Upper lobe of right lung (tissue), 1 donor: ENCODE measurements at places on chromosomes 1 and 21. TPM values are rescaled to one million over a fixed set of nuclear protein-coding genes. Genes with fewer than 3 reads are reported as not detected.

ZMYND12 gene
- 1.9 TPM for total RNA-seq

DNA sequence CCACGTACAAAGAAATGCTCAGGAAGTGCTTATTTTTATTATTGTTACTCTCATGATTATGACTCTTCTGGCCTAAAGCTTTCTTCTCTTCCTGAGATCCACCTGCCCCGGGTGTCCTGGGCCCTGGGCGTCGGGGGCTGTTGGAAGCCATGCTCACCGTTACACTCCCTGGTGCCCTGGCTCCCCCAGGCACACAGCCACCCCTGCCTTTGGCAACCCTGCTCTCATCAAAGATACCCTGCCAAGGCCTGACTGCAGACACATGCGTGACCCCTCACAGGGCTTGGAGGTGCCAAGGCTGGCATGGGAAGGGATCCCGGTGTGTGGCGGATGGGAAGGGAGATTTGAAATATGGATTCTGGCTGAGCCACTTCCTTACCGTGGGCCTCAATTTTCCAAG is 3.3 kb upstream of the KISS1 start:
- DNase-seq = no peak

- no peak for DNase-seq
These were observed 423.7 kb downstream of the SMYD3 start for GRCh38 chr1:246083416-246083815.

AMY1C gene
- total RNA-seq = 8.7 TPM

DNA sequence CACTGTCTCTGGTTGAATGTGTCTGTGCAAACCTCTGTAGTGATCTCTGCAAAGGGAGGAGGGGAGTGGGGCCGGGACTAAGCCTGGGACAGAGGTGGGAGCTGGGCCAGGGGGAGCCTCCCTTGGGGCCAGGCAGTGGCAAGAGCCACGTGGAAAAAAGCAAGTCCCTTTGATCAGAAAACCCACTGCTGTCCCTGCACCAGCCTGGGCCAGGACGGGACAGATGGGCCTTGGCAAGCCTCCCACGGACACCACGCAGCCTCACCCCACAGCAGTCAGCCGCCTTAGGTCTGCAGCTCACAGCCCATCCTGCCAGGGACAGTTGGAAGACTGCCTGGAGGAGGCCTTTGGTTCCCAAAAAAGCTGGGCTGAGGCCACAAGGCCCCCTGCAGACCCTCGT is 11.7 kb upstream of the TRAPPC10 start:
- no peak for DNase-seq

DNA sequence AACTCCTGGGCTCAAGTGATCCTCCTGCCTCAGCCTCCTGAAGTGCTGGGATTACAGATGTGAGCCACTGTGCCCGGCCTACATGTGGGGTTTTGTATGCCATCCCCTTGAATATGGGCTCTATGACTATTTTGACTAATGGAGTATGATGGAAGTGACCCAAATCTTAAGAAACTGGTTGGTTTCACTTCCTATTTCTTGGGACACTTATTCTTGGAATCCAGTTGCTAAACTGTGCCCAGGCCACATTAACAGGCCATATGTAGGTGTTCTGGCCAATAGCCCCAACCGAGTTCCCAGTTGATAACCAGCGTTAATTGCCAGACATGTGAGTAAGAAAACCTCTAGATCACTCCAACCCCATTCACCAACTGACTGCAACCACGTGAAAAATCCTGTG is 36.3 kb upstream of the CLIC4 start:
- DNase-seq = no peak

GRCh38 chr1:192581131-192581927 is 5.8 kb downstream of the RGS1 start:
- no peak for DNase-seq

DNA sequence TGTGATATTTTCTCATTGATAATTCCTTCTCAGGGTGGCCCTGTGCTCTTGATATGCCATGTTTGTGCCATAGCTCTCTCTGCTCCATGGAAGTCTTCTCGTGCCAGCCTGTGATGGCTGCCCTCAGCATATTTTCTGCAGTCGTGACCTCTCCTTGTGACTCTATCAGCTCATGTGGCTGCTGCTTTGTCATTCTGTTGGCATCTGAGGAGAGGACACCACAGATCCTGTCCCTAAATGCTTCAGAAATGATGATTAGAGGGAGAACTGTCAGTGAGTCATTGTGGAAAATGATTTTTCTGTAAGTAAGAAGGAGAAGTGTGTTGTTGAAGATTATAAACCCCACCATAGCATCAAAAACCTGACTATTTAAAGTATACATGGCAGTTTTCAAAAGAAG is 286.0 kb downstream of the ADGRL2 start:
- DNase-seq = no peak

- no peak for DNase-seq
These were observed 22.8 kb upstream of the CFAP126 start for GRCh38 chr1:161390559-161390858.

MAN1C1 gene
- 19.7 TPM for total RNA-seq

DNA sequence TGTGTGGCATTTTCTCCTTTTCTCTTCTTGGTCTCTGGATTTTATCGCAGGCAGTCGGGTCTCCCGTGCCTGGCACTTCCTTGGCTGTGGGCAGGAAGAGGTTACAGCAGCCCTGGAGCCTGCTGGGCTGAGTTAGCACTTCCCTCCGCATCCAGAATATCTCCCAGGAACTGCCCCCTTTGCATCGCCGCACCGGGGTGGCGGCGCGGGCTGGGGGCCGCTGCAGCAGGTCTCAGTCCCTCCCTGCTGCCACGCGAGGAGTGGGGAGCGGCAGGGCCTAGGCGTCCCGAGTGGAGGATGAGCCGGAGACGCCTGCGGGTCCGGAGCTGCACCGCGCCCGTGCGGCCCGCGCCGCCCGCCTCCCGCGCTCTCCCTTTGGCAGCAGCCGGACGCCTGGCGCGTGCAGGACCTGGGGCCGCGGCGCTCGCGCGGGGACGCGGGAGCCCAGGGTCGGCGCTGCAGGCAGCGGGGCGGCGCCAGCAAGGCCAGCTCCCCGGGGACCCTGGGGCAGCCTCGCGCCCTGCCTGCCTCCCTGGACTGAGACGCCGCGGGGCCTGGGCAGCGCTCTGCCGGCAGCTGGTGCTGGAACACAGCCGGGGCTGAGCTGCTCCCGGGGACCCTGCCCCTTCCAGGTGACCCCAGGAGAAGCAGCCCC is 192.8 kb downstream of the PRDM2 start:
- no peak for DNase-seq

DNA sequence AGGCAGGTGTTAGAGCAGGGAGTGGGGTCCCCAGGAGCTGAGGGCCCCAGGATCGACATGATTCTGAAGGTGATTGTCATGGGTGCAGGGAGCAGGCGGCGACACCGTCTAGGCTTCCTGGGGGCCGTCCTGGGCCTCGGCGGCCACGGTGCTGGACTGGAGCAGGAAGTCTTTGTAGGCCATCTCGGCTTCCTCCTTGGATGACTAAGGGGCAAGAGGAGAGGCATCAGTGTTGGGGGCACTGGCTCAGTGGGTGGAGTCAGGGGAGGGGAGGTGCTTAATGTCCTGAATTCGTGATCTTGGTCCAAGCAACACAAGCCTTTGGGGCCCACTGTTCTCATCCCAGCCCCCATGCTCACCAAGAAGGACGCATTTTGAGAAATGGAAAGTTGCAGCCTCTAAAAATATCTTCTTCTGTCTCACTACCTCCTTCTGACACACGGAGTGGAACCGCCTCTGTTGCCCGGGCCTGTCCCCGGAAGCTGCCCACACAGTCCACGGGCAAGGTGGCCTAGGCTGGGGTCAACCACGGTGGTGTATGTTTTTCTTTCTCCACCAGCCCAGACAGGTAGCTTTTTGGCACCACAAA is 8.6 kb upstream of the FCMR start:
- DNase-seq = no peak

DNA sequence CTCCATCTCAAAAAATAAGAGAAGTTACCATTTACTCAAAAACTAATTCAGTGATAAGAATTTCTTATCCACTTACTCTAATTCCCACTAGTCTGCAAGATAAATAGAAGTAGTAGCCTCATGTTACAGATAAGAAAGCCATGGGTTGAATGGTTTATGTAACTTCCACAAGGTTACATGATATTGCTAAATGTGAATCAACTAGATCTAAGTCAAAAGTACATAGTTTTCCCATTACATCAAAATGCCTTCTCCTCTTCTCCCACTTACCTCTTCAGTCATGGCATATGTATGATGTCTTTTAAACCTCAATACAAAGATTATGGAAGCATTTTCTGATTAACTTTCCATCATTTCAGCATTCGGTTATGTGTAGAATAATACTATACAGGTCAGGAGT is 108.5 kb downstream of the ASH1L start:
- no peak for DNase-seq

SPATA17 gene
- 0.26 TPM for total RNA-seq

ANGPTL3 gene
- total RNA-seq = not detected

DNA sequence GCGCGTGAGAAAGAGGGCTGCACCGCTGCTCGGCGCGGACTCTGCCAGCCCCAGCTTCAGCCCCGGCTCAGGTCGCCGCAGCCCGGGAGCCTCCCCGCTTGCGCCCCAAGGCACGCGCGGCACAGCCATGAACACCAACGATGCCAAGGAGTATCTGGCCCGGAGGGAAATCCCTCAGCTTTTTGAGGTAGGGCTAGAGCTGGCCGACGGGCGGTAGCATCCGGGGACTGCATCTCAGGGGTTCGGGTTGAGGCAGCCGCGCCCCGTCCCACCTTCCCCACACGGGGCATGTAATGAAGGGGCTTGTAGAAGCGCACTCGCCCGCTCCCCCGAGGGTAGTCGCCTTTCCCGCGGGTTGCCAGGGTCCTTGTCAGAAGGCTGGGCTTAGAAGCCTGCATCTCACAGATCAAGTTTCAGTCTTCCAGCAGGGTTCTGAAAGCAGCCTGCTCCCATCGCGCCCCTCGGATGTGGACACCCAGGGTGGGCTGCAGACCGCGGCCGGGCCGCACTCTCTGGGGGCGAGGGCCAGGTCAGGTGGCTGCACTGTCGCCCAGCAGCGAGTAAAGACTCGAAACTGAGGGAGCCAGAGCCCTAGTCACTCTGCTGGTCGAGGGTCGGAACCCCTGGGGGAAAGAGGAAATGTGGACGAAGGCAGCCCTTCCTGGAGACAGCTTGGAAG is 507 bp downstream of the AK5 start:
- peak; percentile 58 for DNase-seq

SETSIP gene
- total RNA-seq = not detected

- no peak for DNase-seq
These were observed 28.3 kb upstream of the VPS13D start for GRCh38 chr1:12201352-12202189.

- DNase-seq = no peak
These were observed 2.7 kb upstream of the RUNX3 start for GRCh38 chr1:24932725-24933294.

DNA sequence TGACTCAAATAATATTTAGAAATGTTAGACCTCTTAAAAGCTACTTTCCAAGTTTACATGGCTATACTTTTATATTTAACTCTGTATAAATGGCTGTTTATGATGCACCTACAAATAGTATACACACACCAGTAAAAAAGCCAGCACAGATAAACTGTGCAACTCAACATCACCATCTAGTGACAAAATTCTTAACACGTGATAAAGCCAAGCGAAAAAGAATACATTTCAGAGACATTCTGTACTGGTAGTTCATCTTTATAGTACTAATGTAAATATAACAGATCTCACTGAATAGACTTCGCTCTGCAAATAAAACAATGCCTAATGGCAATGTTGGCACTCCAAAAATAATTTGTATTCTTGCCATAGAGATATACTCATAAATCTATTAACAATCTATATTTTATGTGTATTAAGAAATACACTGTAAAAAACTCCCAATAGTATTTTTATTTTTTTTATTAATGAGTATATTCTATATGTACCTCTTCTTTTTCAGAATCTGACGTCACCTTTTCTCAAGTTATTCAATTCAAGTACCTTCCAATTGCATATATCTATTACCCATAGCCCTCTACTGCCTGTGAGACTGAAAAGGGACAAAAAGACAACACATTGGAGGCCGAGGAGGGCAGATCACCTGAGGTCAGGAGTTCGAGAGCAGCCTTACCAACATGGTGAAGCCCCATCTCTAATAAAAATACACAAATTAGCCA is 100.2 kb downstream of the DPYD start:
- no peak for DNase-seq

DNA sequence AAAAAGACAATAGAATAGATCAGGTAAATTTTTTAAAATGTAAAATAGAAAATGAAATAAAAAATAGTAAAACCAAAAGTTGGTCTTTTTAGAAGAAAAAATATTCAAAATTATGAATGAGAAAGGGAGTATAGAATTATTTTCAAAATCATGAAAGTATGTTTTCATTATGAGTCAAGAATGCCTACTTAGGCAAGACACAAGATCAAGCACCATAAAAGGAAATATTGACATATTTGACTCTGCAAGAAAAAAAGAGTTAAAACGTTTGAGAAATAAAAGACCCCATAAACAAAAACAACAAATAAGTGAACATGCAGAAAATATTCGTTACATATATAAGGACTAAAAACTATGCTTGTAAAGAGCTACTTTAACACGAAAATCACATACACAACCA is 4.8 kb upstream of the COX20 start:
- no peak for DNase-seq

DNA sequence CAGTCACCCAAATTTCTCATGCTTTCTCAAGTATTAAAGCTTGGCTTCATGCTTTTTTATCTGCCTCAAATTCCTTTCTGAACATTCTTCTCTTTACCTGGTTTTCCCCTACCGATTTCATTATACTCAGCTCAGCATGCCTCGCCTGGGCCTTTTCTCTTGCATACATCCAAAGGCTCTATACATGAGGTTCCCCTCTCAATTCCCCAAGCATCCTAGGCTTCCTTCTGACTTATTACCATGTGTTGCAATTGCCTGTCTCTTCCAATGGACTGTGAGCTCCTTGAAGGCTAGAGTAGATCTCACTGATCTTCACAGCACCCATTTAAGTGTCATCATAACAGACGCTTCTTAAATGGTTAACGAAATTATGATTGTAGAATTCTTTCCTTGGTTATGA is 24.1 kb upstream of the CYP4A22 start:
- no peak for DNase-seq

DNA sequence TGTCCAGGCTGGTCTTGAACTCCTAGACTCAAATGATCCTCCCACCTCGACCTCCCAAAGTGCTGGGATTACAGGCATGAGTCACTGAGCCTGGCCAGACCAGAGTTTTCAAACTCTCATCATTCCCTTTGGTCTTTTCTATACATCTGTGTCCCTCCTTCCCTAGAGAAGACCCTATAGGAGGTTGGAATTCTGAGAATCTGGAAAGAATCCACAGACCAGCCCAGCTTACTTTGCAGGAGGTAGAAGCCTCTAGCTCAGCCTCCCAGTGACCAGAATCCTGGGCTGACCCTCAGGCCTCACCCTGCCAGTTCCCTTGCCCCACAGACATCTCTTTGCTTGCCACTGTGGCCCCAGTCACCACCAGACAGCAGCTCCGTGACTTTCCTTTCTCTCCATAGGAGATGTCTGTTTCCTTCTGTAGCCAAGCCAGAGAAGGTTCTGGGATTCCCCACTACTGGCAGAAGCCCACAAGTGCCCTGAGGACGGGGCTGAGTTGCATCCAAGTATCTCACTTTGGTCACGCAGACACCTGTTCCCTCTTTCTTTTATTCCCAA is 34.7 kb upstream of the KHDRBS1 start:
- no peak for DNase-seq

- no peak for DNase-seq
These were observed 3.9 kb upstream of the EFNA1 start for GRCh38 chr1:155123801-155124200.

RIMS3 gene
- total RNA-seq = 4.7 TPM
